Activated CD4-positive, alpha-beta T cell treated with anti-CD3 and anti-CD28 coated beads, Interleukin-2, amount 10 ng/mL, durations not matched to agents 24 days and 14 days (primary cell): ENCODE measurements at places on chromosomes 6 and 20.

- no peak for DNase-seq
These were observed 582.2 kb upstream of the FLRT3 start for GRCh38 chr20:14919501-14920081.

DNA sequence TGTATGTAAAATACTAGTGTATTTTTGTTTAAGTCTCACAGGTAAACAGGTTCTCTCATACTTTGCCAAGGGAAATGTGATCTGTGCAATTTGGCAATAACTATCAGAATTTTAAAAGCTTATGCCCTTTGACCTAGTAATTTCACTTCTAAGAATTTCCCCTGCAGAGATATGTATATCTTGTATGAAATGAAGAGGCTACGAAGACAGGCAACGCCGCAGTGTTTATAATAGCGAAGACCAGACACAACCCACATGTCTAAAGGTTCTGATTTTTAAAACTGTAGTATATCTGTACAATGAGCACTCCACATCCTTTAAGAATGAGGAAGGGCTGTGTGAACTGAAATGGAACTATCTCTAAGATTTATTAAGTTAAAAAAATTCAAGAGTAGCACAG lies 7.5 kb downstream of the TRAF3IP2 start:
- no peak for DNase-seq

- peak; percentile 72 for DNase-seq
These were observed 16.1 kb upstream of the SLC17A3 start for GRCh38 chr6:25889877-25890853.

GRCh38 chr20:60144404-60144803 lies 186.2 kb downstream of the CDH26 start:
- DNase-seq: no peak
